ENCODE measurements at places on chromosomes 2 and 18. TPM values are rescaled to one million over a fixed set of nuclear protein-coding genes. Genes with fewer than 3 reads are reported as not detected.

Gene ASXL2
- 39.6 TPM for total RNA-seq

DNA sequence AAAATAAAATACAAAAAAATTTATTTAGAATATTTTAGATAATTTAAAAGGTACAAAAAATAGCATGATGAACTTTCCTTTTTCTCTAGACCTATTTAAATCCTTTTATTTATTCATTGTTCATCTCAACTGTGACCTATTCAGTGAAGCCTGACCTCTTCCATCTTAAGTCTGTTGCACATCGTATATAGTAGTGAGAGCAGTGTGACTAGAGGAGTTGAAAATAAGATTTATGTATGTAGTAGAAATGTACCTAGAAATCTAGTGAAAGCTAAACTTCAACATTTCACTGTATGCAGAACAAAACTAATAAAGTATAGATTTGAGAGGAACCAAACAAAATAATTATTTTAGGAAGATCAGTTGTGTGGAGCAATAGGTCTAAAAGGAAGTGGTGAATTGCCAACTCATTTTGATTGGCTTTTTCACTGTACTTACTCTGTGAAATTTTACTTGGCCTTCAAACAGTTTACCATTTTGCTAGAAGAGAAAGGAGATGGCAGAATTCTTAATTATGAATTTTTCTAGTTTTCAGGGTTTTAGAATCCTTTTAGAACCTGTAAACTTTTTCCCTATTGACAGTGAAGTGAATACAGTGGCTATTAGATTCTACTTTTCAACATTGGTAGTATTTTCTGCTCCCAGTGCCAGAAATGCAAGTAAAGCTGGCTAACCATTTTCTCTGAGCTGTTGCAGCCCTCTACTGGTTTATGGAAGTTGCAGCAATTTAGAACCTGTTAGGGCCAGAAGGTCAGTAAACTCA is 11.0 kb downstream of the ANKRD12 start:
- H3K4me1 ChIP-seq: peaks cover 68% of the 10 kb centered on the region
- H3K27me3 ChIP-seq: no peaks in the 10 kb centered on the region
- H3K27ac ChIP-seq: peak overlapping the region; percentile 83

Gene TOGARAM2
- 2.0 TPM for total RNA-seq

Gene ECEL1
- total RNA-seq: 0.12 TPM

Gene CHRNG
- total RNA-seq: not detected
